AG09319 (cell line): ENCODE measurements at places on chromosomes 11 and 22.

GRCh38 chr11:120835601-120836228, 188.2 kb upstream of the TBCEL start:
- no peak for DNase-seq

GRCh38 chr11:58647141-58647699, 24.8 kb downstream of the CNTF start:
- DNase-seq, result no peak

- DNase-seq, result no peak
Measured at GRCh38 chr11:40202589-40203270, 1256.7 kb downstream of the LRRC4C start.

DNA sequence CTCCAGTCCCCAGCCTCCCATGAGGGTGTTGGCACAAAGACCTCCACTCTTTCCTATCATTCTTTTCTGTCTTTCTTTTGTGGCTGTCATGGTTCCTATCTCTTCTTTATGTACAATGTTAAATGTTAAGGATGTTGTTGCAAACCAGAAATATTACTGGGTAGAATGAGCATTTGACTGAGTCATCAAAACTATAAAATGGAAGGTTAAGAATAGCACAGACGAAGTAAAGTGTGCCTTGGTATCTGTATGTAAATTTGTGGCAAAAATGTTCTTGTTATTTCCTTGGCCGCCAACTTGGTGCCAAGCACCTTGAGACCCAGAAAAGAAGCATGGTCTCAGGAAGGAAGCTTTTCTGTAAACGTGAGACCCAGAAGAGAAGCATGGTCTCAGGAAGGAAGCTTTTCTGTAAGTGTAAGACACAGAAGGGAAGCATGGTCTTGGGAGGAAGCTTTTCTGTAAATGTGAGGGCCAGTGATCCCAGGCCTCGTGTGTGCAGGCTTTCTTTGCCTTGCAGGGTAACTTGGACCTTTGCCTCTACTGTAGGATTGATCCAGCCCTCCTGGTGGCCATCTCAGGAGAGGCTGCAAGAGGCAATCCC, 6.7 kb upstream of the PKP3 start:
- no peak for DNase-seq

GRCh38 chr11:69382131-69383128, 88.5 kb downstream of the MYEOV start:
- DNase-seq, result no peak

DNA sequence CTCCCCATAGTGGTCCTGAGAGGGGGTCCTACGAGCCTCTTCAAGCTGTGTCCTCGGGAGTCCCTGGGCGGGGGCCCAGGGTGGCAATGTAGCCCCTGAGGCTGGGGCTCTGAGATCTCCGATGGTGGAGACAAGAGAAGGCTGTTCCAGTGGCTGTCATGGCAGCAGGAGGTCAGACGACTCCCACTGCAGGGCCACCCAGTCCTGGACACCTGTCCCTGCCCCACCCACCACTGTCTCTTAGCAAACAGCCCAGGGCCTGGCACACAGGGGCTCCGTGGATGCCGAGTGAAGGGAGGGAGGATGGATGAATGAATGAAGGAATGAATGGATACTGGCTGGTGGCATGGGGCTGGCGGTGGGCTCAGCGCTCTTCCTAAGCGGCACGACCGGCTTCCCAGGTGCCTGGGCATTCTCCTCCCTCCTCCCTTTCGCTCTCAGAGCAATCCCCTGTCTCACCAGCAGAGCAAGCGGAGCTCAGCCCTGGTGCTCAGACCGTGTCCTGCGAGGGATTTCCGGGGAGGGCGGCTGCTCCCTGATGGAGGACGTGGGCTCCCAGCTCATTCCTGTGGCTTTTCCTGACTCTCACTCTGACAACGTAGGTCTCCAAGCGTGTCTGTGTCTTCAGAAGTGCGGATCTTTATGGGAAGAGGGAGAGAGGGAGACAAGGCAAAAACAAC, 1272.6 kb downstream of the BRD1 start:
- DNase-seq, result no peak

DNA sequence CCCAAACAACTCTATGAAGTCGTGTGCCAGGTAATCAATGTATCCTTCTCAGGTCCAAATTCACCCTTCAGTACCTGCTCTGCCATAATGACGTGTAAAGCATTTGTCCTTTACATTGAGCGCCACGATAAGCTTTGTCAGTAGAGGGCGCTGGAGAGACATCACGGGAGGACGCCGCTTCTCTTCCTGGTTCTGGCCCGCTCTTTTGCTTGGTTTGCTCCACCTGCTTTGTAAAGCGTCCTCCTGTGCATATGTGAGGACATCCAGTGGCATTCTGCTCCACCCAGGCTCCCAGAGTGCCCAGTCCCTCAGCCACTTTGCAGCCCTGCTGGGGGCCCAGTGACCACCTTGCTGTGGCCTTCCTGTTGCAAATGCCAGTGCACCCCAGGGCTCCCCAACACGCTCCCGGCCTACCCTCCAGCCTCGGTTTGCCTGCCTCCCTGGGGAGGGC, 61.1 kb downstream of the WT1 start:
- DNase-seq, result peak; percentile 7

GRCh38 chr11:114257621-114258558, 38.3 kb upstream of the NNMT start:
- DNase-seq, result no peak

DNA sequence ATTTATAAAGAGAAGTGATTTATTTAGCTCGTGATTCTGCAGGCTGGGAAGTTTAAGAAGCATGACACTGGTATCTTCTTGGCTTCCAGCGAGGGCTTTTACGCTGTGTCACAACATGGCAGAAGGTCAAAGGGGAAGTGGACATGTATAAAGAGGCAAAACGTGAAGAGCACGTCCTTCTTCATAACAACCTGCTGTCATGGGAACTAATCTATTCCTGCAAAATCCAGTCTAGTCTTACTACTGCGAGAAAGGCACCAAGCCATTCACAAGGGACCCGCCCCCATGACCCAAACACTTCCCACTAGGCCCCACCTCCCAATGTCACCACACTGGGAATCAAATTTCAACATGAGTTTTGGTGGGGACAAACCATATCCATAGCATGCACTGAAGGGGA, 58.3 kb downstream of the AMOTL1 start:
- DNase-seq, result no peak
